A549 treated with GW870086 at 1 μM for 4 hours (cell line): ENCODE measurements at places on chromosomes 13 and 19. TPM values are rescaled to one million over a fixed set of nuclear protein-coding genes. Genes with fewer than 3 reads are reported as not detected.

Gene SPTBN4
- total RNA-seq = 0.52 to 0.77 TPM (median 0.65 TPM) in 5 replicates

Gene SMIM44
- not detected in 5 replicates for total RNA-seq

Gene GJA3
- 0.75 to 1.2 TPM (median 1.1 TPM) in 5 replicates for total RNA-seq

Gene ZNF221
- 0.35 to 0.85 TPM (median 0.70 TPM) in 5 replicates for total RNA-seq

Gene CEBPA
- 6.5 to 11.0 TPM (median 10.2 TPM) in 5 replicates for total RNA-seq

Gene PCSK4
- total RNA-seq = 0.42 to 1.9 TPM (median 1.0 TPM) in 5 replicates

Gene RASAL3
- total RNA-seq = not detected in 5 replicates

Gene DPF1
- 3.5 to 4.8 TPM (median 4.5 TPM) in 5 replicates for total RNA-seq

Gene GNA15
- total RNA-seq = 0.08 to 0.11 TPM in 2 of 5 replicates, not detected in the others
